Adrenal gland (tissue), 19 donors: ENCODE measurements at places on chromosomes 16 and 17. TPM values are rescaled to one million over a fixed set of nuclear protein-coding genes. Genes with fewer than 3 reads are reported as not detected.

- no peak overlapping the region for H3K4me3 ChIP-seq
- H3K36me3 ChIP-seq: no peaks in the 10 kb centered on the region
- peak; percentile 69 for DNase-seq
- no peaks in the 10 kb centered on the region for H3K27me3 ChIP-seq
- peaks cover 28% of the 10 kb centered on the region for H3K4me1 ChIP-seq
Observed at GRCh38 chr16:84927621-84928591, 83.4 kb downstream of the ZDHHC7 start.

GRCh38 chr17:82255402-82255972 lies 18.0 kb downstream of the CSNK1D start:
- no peak overlapping the region for H3K27ac ChIP-seq
- H3K4me3 ChIP-seq: no peak overlapping the region
- no peak for DNase-seq
- H3K36me3 ChIP-seq: peaks cover 70% of the 10 kb centered on the region
- no peaks in the 10 kb centered on the region for H3K4me1 ChIP-seq

DNA sequence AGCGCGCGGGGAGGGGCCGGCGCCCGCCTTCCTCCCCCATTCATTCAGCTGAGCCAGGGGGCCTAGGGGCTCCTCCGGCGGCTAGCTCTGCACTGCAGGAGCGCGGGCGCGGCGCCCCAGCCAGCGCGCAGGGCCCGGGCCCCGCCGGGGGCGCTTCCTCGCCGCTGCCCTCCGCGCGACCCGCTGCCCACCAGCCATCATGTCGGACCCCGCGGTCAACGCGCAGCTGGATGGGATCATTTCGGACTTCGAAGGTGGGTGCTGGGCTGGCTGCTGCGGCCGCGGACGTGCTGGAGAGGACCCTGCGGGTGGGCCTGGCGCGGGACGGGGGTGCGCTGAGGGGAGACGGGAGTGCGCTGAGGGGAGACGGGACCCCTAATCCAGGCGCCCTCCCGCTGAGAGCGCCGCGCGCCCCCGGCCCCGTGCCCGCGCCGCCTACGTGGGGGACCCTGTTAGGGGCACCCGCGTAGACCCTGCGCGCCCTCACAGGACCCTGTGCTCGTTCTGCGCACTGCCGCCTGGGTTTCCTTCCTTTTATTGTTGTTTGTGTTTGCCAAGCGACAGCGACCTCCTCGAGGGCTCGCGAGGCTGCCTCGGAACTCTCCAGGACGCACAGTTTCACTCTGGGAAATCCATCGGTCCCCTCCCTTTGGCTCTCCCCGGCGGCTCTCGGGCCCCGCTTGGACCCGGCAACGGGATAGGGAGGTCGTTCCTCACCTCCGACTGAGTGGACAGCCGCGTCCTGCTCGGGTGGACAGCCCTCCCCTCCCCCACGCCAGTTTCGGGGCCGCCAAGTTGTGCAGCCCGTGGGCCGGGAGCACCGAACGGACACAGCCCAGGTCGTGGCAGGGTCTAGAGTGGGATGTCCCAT lies 232.8 kb downstream of the SEC14L1 start:
- DNase-seq: peak; percentile 69
- H3K4me3 ChIP-seq: peak overlapping the region; percentile 45
- peaks cover 49% of the 10 kb centered on the region for H3K4me1 ChIP-seq
- peak overlapping the region; percentile 90 for H3K27ac ChIP-seq

- H3K4me3 ChIP-seq: no peak overlapping the region
- no peaks in the 10 kb centered on the region for H3K27me3 ChIP-seq
- no peaks in the 10 kb centered on the region for H3K36me3 ChIP-seq
- peak overlapping the region; percentile 35 for H3K27ac ChIP-seq
- peaks cover 23% of the 10 kb centered on the region for H3K4me1 ChIP-seq
Observed at GRCh38 chr17:2060681-2061440, 6.0 kb downstream of the HIC1 start.

GRCh38 chr17:66967837-66968543 lies 3.5 kb downstream of the CACNG4 start:
- no peaks in the 10 kb centered on the region for H3K36me3 ChIP-seq
- peaks cover 14% of the 10 kb centered on the region for H3K4me1 ChIP-seq
- peaks cover 32% of the 10 kb centered on the region for H3K27me3 ChIP-seq
- no peak overlapping the region for H3K27ac ChIP-seq
- no peak overlapping the region for H3K4me3 ChIP-seq

GRCh38 chr16:81003610-81004460 lies 2.9 kb downstream of the CMC2 start:
- no peak for DNase-seq
- H3K27ac ChIP-seq: peak overlapping the region; percentile 49
- H3K36me3 ChIP-seq: no peaks in the 10 kb centered on the region
- no peaks in the 10 kb centered on the region for H3K27me3 ChIP-seq

DNA sequence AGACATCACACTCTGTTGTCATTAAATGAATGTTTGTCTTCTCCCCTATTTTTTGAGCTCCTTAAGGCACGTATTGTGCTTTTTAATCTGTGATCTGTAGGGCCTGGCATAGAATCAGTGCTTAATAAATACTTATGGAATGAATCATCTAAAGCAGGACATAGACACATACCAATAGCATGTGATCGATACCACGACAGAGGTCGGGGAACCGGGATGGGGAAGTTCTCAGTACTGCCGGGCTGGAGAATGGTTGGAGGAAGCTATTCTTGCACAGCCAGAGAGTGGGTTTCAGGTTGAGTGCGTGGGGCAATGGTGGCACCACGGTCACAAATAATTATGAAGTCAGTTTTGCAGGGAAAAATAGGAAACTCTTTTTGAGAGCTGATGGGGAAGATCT lies 26.8 kb downstream of the NLRP1 start:
- DNase-seq: no peak
- no peaks in the 10 kb centered on the region for H3K4me1 ChIP-seq
- H3K27me3 ChIP-seq: no peaks in the 10 kb centered on the region

GRCh38 chr17:62186841-62187240 lies 121.8 kb upstream of the MED13 start:
- no peaks in the 10 kb centered on the region for H3K36me3 ChIP-seq
- no peak overlapping the region for H3K4me3 ChIP-seq
- no peak for DNase-seq
- no peak overlapping the region for H3K27ac ChIP-seq

Gene HBZ
- not detected for polyA plus RNA-seq

DNA sequence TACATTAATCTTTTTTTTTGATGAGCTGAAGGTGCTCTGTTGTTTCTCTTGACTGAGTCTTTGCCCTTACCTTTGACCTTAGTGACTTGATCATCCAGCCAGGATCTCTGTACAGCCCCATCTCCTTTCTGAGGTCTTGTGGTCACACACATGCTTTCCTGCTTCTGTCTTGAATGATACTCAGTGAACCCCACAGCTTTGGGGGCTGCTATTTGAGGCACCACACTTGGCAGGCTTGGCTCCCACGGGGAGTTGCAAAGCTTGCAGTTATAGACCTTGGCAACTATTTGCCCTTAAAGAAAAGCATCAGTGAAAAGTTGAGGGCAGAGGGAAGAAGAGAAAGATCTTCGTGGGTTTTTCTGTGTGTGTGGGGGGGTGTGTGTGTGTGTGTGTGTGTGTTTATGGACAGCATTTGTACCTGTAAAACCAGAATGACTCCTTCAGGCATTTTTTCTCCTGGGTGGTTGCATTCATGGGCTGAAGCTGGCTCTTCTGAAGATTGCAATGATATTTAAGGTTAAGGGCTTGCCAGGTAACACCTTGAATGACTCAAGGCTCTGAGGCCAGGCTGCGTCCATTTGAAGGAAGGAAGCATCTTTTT lies 101.6 kb downstream of the MSI2 start:
- no peaks in the 10 kb centered on the region for H3K36me3 ChIP-seq
- H3K27me3 ChIP-seq: no peaks in the 10 kb centered on the region
- peak; percentile 22 for DNase-seq
- H3K4me1 ChIP-seq: peaks cover 22% of the 10 kb centered on the region
- H3K27ac ChIP-seq: peak overlapping the region; percentile 81

DNA sequence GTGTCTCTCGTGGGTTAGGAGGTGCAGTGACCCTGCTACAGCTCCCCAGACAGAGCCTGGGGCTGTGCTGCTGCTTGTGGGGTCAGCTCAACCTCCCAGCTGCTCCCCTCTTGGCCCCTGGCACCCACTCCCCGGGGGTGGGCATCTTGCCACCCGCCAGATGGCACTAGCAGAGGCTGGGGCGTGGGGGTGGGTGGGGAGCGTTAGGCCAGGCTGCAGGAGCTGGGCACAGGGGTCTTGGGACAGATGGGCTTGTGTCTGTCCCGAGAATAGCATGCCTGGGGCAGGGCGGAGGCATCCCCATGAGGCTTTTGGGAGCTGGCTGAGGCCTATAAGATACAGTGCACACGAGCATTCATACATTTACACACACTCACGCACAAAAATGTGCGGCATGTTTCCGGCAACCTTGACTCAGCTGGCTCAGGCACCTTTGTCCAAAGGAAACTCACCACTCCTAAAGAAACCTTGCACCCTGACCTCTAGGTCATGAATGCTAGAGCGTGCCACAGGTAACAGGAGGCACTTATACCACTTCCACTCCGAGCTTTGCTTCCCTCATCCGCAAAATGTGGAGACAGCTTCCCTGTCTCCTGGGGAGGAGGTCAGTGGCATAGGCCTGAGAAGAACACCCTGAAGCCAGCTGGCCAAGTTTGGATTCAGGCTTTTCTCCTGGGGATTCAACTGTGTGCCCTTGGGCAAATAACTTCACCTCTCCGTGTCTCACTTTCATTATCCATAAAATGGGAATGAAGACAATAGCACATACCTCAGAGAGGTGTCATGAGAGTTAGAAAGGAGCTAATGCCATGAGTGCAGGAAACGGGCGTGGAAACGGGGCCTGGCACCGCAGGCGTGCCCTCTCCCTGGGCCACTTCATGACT lies 78.9 kb upstream of the LHX1 start:
- no peak overlapping the region for H3K27ac ChIP-seq
- H3K4me3 ChIP-seq: no peak overlapping the region
- no peaks in the 10 kb centered on the region for H3K4me1 ChIP-seq
- DNase-seq: no peak
- no peaks in the 10 kb centered on the region for H3K36me3 ChIP-seq
- no peaks in the 10 kb centered on the region for H3K27me3 ChIP-seq

DNA sequence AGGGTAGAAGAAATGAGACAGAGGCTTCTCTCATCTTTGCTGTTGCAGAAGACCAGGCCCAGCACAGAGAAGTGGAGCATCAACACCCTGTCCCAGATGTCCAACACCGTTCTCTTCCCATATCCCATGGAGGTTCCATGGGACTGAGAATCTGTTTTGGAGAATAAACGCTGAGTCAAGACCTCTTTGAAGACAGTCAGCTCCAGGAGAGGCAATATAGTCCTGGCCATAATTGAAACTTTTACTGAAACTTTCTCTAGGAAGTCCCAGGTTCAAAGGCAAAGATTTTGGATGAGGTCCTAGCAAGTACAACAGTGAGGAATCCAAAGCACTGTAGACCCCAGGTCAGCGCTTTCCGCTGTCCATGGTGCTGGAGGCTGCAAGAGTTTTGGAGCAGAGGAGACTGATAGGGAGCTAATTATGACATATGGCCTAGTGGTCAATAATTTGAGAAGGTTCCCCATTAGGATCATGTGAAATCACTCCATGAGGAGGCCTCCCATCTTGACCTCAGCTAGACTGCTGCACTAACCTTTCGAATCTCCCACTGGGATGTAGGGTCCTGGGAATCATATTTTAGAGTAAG lies 36.0 kb downstream of the OSBPL7 start:
- DNase-seq: no peak
- H3K4me3 ChIP-seq: no peak overlapping the region
- H3K27ac ChIP-seq: no peak overlapping the region
- peaks cover 16% of the 10 kb centered on the region for H3K27me3 ChIP-seq

Gene DPEP1
- 0.88 TPM for polyA plus RNA-seq

DNA sequence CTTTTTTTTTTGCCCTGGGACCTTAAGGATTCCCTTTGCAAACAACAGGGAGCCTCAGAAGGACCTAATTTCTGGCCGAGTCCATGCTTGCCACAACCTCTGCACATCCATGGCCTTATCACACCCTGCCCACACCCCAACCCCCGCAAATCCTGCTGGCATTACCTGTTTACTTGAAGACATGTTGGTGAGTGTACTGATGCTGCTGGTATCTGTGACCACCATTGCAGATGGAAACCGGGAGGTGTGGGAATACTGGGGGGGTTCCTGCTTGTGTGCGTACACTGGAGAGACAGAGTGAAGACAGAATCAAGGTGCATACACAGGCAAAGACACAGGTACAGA lies 46.0 kb downstream of the HNF1B start:
- no peak overlapping the region for H3K4me3 ChIP-seq
- H3K27me3 ChIP-seq: peaks cover 5% of the 10 kb centered on the region
- H3K4me1 ChIP-seq: no peaks in the 10 kb centered on the region
- no peaks in the 10 kb centered on the region for H3K36me3 ChIP-seq
- DNase-seq: no peak
- no peak overlapping the region for H3K27ac ChIP-seq

Gene ZFHX3
- polyA plus RNA-seq: 9.4 TPM

- peaks cover 32% of the 10 kb centered on the region for H3K4me1 ChIP-seq
- peaks cover 97% of the 10 kb centered on the region for H3K27me3 ChIP-seq
- no peak overlapping the region for H3K4me3 ChIP-seq
- H3K27ac ChIP-seq: no peak overlapping the region
Observed at GRCh38 chr16:86512301-86512859, 2.1 kb downstream of the FOXF1 start.

Gene KRT15
- not detected for polyA plus RNA-seq

GRCh38 chr17:12730931-12731521 lies 58.3 kb upstream of the ARHGAP44 start:
- DNase-seq: peak; percentile 30
- H3K36me3 ChIP-seq: no peaks in the 10 kb centered on the region
- no peaks in the 10 kb centered on the region for H3K27me3 ChIP-seq
- H3K27ac ChIP-seq: no peak overlapping the region

- H3K36me3 ChIP-seq: no peaks in the 10 kb centered on the region
- no peaks in the 10 kb centered on the region for H3K27me3 ChIP-seq
- no peak for DNase-seq
- no peak overlapping the region for H3K4me3 ChIP-seq
- H3K4me1 ChIP-seq: peaks cover 9% of the 10 kb centered on the region
Observed at GRCh38 chr17:81435652-81436293, 40.5 kb downstream of the BAHCC1 start.

Gene PIK3R5
- polyA plus RNA-seq: 18.8 TPM

Gene ATPAF2
- polyA plus RNA-seq: 57.8 TPM

DNA sequence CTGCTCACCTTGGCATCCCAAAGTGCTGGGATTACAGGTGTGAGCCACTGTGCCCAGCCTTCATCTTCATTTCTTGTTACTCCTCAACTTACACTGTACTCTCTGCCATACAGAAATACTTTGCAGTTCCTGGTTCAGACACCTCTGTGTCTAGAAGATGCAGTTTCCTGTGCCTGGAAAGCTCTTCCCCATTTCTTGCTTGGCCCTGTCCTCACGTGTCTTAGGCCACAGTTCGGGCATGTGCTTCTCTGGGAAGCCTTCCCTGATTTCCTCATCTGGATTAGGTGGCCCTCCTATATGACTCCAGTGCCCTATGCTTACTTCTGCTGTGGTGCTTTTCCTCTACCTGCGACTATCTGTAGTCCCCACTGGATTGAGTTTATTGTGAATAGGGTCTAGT lies 26.5 kb upstream of the CDR2 start:
- peaks cover 7% of the 10 kb centered on the region for H3K4me1 ChIP-seq
- DNase-seq: no peak
- no peak overlapping the region for H3K4me3 ChIP-seq
- H3K36me3 ChIP-seq: no peaks in the 10 kb centered on the region
- no peaks in the 10 kb centered on the region for H3K27me3 ChIP-seq

Gene PRSS36
- 17.7 TPM for polyA plus RNA-seq

Gene KCNH6
- polyA plus RNA-seq: not detected
